ENCODE measurements at places on chromosomes 5 and 9. TPM values are rescaled to one million over a fixed set of nuclear protein-coding genes. Genes with fewer than 3 reads are reported as not detected.

The ACTBL2 gene
- not detected for total RNA-seq

The DMRTA1 gene
- 1.8 TPM for total RNA-seq

The PCDHA1 gene
- not detected for total RNA-seq

The PHF24 gene
- total RNA-seq: 0.08 TPM

The SLC31A2 gene
- total RNA-seq: 5.3 TPM

The DDX4 gene
- not detected for total RNA-seq

The TCOF1 gene
- 92.8 TPM for total RNA-seq

The ZDHHC11B gene
- total RNA-seq: 1.4 TPM

The IFNE gene
- 0.44 TPM for total RNA-seq

The CARD9 gene
- 1.7 TPM for total RNA-seq

The IGFBPL1 gene
- 13.7 TPM for total RNA-seq

The SPATA6L gene
- 0.13 TPM for total RNA-seq

The NSG2 gene
- total RNA-seq: not detected

DNA sequence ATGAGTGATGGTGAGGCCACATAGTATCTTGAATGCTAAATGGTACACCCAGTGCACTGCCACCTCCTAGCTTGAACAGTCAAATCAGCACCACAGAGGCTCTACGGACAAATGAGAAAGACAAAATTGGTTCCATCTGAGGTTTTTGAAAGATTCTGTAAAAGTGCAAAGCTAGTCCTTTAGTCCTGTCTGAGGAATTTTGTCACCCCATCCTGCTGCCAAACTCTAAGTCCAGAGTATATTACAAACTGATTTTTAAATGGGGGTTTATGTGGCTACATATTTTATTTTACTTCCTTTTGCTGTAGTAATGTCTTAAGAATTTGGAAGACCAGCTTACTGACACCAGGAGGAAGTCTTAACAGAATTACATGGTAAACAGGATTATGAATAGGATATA is 7.7 kb downstream of the FREM1 start:
- DNase-seq: no peak

GRCh38 chr5:80975065-80975464 is 14.9 kb downstream of the RASGRF2 start:
- no peak for DNase-seq

DNA sequence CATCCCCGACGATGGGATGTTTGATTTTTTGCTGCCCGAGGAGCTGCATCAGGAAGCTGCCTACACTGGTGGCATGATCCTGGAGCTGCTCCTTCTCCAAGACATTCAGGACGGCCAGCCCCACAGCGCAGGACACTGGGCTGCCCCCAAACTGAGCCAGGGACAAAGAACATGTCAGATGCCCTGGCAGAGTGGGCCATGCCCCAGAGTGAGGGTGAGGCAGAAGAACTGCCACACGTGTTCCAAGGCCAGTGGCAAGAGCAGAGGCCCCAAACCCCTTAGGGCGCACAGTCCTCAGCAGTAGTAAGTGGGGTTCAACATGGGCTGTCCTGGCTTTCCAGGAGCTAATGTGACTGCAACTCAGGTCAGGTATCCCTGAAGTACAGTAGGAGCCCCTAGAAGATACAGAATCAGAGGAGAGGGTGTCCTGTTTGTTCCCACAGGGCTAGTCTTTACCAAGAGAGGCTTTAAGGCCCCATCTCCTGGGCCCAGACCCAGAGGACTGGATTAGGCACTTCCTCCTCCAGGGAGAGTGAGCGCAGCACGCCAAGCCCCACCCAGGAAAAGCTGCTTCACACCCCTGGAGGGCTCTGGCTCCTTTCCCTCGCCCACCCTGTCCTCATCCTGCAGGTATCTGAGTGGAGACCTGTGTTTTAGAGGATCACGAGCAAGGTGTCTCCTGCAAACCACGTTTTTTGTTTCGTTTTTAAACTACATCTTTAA is 11.1 kb downstream of the HNRNPAB start:
- DNase-seq: no peak

GRCh38 chr5:37184748-37185364 is 64.3 kb downstream of the CPLANE1 start:
- no peak for DNase-seq

- DNase-seq: no peak
Observed at GRCh38 chr5:3564827-3565518, 30.7 kb upstream of the IRX1 start.

DNA sequence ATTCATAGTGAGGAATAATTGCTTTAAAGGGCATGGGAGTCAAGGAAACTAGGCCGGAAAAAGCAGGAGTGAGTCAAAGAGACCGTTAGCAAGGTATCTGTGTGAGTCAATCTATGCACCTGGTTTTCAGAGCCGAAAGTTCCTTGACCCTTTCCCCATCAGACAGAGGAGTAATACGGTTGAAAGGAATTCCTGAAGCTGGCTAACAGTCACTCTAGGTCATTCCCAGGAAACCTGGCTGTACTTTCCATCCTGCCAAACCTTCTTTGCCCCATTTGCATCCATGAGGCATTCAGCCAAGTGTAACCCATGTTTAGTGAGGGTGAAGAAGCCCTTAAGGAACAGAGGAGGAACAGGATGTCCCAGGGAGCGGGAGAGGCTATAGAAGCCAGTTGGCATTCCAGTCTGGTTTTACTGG is 16.2 kb downstream of the RBM18 start:
- no peak for DNase-seq

DNA sequence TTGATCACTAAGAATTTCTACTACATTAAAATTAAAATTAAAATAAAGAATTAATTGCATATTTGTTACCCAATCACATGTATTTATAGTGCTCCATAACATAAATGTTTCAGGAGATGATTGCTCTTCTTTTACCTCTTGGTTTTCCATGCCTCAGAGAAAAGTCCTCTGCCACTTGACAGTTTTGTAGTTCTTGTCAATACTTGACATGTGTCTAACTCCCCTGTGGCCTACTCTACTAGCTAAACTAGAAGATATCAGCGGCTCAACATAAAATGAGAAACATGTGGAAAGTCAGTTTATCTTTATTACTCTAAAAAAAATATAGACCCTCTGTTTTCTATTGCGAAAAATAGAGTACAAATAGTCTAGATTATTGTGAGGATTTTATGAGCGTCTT is 650.6 kb upstream of the NUDT12 start:
- DNase-seq: no peak

- no peak for DNase-seq
Observed at GRCh38 chr9:135329571-135330306, 149.8 kb upstream of the PPP1R26 start.

DNA sequence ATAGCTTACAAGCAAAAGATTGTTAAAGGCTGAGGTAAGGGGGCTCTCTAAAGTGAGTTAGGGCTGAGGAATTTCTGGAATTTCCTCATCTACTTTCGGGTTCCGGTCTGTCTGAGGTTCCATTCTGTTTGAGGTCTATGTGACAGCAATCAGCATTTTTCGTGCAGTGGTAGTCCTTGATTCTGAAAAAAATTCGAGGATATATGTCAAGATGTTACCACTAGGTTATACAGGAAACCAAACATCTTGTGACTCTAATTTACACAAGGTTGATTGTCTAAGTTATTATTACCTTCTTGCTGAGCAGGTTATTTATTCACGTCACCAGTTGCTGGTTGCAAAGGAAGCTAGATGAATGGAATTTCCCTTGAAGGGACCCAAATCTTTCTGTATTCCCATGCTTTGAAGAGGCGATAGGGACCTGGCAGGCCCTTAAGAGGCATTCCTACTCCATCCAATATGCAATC is 35.2 kb downstream of the RLN2 start:
- no peak for DNase-seq

GRCh38 chr9:114149181-114149580 is 6.2 kb upstream of the COL27A1 start:
- DNase-seq: no peak

DNA sequence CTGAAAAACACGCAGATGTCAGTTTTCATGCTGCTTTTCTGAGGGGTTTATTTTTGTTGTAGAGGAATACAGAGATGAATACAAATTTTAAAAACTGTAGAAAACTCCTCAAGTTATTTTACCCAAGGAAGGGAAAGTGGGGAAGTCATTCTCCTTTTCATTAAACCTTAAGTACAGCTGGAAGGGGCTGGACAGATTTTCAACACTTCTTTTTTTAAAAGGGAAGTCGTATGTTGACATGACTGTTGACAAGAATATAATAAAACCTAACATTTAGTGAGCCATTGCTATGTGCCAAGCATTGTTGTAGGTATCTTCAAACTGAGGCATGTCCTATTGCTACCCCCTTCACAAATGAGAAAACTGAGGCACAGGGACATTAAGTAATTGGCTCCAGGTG is 235.7 kb upstream of the ELL2 start:
- DNase-seq: no peak

- no peak for DNase-seq
Observed at GRCh38 chr9:122819791-122820489, 8.4 kb downstream of the PDCL start.

- DNase-seq: peak; percentile 73
Observed at GRCh38 chr9:33044162-33044673, 19.1 kb downstream of the DNAJA1 start.

GRCh38 chr5:180467028-180467975 is 26.9 kb upstream of the CNOT6 start:
- DNase-seq: no peak

GRCh38 chr9:134061019-134061687 is 6.7 kb downstream of the BRD3 start:
- DNase-seq: no peak

DNA sequence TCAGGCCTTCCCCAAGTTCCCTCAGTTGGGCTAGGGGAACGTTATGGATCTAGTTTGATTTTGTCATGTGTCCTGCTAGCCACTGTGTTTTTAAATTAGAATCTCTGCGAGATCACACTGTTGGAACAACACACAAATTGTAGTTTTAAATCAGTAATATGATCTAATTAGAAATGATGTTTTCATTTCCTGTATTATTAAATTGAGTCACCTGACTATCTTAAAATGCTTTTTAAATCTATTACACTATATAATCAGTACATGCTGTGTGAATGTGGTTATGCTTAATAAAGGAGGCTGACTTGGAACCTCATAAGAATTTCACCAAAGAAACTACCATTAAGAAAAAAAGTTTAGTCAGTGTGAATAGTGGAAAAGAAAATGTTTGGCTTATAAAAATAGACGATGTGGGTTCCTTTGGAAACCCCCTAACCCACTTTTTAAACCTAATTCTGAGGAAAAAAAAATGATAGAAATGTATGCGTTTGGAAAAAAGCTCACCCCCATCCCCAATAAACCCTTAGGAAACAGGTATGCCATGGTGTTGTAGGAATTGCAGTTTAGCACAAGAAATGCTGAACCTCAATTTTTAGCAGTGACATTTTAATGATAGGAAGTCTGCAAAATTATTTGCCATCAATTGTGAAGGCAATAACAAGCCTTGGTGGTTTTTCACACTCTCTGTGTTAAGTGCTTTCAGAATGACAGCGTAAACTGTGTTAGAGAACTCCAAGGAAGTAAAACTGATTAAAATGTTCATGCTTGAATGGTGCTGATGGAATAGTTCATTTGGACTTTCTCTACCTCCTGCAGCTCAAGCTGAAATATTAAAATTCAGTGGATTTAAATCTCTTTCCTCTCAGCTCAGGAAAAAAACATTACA is 59.0 kb downstream of the TLE4 start:
- no peak for DNase-seq

- no peak for DNase-seq
Observed at GRCh38 chr9:134316449-134317160, 9.7 kb upstream of the RXRA start.

GRCh38 chr5:1733369-1733768 is 66.3 kb downstream of the MRPL36 start:
- no peak for DNase-seq

GRCh38 chr9:31320494-31320893 is 1063.9 kb upstream of the ACO1 start:
- no peak for DNase-seq

- DNase-seq: no peak
Observed at GRCh38 chr5:87002485-87002884, 265.2 kb upstream of the RASA1 start.

DNA sequence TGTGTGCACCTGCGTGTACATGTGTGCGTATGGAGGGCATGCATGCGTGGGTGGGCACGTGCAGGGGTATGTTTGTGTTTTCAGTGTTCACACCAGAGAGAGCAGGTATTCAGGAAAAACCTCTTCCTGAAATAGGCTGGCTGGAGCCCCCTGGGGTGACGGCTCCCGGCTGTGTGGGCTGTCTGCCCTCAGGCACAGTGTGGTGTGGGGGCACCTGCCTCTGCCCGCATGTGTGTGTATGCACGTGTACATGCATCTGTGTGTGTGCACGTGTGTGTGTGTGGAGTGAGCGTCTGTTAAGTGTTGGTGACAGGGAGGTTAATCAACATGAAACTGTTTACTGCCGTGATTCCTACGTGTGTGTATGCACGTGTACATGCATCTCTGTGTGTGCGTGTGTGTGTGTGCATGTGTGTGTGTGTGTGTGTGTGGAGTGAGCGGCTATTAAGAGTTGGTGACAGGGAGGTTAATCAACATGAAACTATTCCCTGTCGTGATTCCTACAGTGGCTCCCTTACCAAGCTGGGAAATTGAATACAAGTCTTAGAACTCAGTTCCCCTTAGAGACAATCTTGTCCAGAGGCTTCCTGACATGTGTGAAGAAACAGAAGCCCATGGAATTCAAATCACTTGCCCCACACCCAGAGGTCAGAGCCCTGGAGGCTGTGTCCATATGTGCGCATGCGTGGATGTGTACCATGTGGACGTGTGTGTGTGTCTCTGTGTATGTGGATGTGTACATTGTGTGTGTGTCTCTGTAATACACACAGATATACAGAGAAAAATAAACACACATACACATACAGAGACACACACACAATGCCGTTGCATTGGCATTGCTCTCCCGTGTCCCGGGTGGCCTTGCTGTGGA is 372.4 kb upstream of the IRX4 start:
- DNase-seq: no peak

DNA sequence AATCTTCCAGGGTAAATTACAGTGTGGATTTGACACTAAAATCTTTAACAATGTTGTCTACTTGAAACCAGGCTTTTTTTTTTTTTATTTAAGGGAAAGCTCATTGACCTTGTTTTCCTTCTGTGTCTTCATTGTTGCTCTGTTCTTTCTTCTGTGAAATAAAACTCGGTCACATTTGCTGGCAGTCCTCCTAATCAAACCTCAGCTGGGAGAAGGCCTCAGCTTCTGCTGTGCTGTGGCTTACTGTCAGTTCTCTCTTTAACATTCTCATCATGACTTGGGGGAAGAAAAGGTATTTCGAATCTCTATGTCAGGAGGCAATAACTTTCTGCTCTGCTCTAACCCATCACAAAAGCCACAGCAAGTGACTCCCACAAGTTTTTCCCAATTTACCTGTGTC is 268.9 kb downstream of the ZNF608 start:
- DNase-seq: no peak

GRCh38 chr9:115883467-115884329 is 269.9 kb upstream of the PAPPA start:
- no peak for DNase-seq

DNA sequence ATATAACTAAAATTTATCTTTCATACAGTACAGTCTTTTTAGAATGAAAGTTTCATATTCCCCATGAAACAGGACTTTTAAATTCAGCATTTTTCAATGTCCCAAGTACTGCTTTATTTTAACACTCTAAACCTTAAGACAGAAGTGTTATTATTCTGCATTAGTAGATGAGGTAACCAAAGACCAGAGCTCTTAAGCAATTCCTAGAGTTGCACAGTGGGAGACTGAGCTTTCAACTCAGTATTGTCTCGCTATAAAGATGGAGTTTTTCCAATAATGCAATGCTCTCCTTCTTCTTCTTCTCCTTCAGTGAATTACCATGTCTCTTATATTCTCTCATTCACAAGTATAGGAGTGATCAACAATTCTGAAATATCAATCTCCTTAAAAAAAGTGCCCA is 479.7 kb downstream of the CETN3 start:
- no peak for DNase-seq

GRCh38 chr5:162248107-162248713 is 180.6 kb downstream of the GABRG2 start:
- DNase-seq: no peak

GRCh38 chr5:14968796-14969195 is 97.2 kb upstream of the ANKH start:
- DNase-seq: no peak
